GM03348 (cell line): ENCODE measurements at places on chromosomes 2 and 18.
A peak's percentile ranks its signal among the peaks of the same experiment; 100 is the strongest.

GRCh38 chr2:235623111-235623510 lies 129.3 kb downstream of the AGAP1 start:
- DNase-seq = no peak

- DNase-seq = no peak
These were observed 117.5 kb downstream of the CD226 start for GRCh38 chr18:69830189-69830588.

DNA sequence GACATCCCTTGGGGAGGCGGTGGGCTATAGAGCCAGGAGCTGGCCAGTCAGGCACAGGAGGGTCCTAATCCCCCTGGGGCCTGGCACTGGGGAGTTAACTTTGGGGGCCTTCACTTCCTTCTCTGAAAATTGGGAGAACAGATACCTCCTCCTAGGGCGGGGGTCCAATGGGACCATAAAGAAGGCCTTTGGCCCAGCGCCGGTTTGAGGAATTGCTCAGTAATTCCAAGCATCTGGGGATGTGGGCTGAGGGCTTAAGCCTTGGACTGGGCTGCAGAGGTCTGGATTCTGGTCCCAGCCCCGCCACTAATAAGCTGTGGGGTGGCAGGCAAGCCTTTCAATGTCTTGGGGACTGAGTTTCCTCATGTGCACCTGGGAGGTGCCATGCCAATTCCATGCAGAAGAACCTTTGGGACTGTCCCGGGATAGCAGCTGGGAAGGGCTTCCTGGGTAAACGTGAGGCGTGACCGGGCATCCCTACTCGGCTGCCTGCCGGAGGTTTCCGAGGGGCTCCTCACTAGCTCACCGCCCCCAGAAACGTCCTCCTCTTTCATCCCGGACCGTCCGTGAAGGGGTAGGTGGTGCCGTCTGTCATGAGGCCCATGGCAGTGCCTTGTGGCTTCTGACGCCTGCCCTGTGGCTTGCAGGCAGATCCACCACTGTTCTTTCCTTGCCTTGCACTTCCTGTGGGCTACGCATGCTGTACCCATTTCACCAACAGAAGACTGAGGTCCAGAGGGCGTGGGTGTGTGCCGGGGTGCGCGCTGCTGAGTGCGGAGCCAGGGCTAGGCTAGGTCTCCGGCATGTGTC lies 67.4 kb upstream of the HPCAL1 start:
- DNase-seq = peak; percentile 38

GRCh38 chr2:151009437-151010175 lies 252.1 kb downstream of the RBM43 start:
- no peak for DNase-seq

DNA sequence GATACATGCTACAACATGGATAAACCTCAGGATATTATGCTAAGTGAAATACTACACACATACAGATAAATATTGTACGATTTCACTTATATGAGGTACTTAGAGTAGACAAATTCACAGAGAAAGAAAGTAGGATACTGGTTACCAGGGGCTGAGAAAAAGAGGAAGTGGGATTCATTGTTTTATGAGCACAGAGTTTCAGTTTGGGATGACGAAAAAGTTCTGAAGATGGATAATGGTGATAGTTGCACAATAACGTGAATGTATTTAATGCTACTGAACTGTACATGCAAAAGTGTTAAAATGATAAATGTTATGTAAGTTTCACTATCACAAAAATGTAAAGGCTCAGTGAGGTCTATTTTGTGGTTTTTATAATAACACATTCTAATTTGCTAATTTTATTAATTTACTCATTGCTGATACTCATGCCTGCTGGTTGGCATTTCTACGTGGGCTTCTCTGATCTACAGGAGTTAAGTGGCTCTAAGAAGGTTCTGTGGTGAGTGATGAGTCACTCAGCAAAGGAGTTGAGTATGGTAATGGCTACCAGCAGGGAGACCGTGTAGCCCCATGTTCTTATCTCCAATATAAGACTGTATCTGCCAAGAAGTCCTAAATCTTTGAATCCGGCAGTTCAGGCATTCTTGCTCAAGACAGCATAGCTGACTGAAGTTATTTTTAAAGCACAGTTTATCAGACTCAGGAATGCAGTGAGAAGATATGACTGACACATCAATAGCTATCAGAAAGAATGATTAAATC lies 41.1 kb downstream of the UPP2 start:
- DNase-seq = no peak

DNA sequence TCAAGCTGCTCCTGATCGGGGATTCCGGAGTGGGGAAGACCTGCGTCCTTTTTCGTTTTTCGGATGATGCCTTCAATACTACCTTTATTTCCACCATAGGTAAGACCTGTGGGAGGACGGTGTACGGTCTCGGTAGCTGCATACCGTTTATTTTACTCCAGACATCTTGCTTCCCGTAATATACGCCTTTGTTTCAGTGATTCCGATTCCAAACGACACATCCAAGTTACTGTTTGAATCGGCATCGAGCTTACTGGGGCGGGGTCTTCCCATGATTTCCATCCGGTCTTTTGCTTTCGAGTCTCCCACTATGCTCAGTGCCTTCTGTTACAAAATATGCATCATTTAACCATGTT lies 731 bp downstream of the RAB10 start:
- DNase-seq = no peak

GRCh38 chr18:76567835-76568445 lies 72.9 kb upstream of the ZNF516 start:
- no peak for DNase-seq

GRCh38 chr2:85400541-85401463 lies 9.4 kb downstream of the CAPG start:
- no peak for DNase-seq

GRCh38 chr2:172119089-172119488 lies 16.4 kb upstream of the DLX2 start:
- peak; percentile 66 for DNase-seq

DNA sequence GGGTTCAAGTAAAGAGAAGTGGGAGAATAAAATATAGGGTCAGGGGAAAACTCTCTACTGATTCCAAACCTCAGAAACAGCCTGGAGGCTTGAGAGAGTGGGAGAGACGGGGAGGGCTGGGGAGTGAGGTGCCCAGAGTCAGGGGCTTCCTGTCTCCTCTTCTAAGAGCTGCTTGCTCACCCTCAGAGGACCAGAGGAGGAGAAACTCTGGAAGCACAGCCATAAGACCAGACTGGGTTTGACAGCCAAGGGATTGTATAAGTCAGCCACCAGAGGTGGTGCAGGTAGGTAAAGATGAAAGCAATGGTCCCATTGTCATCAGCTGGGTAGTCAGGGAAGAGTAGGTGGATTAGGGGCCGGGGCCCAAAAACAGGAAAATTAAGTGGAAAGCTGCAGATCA lies 259.4 kb downstream of the TNS1 start:
- no peak for DNase-seq

GRCh38 chr2:131037398-131038257 lies 55.6 kb downstream of the FAM168B start:
- no peak for DNase-seq

GRCh38 chr18:45254709-45255082 lies 360.6 kb upstream of the SLC14A2 start:
- DNase-seq = peak; percentile 86

GRCh38 chr2:120261387-120262006 lies 8.8 kb downstream of the RALB start:
- DNase-seq = no peak

- DNase-seq = peak; percentile 84
These were observed 197.9 kb downstream of the NEDD4L start for GRCh38 chr18:58241877-58242276.

GRCh38 chr2:197368412-197368811 lies 57.8 kb upstream of the ANKRD44 start:
- no peak for DNase-seq

- no peak for DNase-seq
These were observed 6.6 kb downstream of the IL1RN start for GRCh38 chr2:113133704-113134598.

- DNase-seq = no peak
These were observed 273.2 kb downstream of the ARHGAP15 start for GRCh38 chr2:143402451-143402850.

- peak; percentile 41 for DNase-seq
These were observed 98.5 kb upstream of the CD226 start for GRCh38 chr18:70046207-70046606.

GRCh38 chr2:43225093-43225787 lies 1.2 kb downstream of the ZFP36L2 start:
- peak; percentile 40 for DNase-seq

DNA sequence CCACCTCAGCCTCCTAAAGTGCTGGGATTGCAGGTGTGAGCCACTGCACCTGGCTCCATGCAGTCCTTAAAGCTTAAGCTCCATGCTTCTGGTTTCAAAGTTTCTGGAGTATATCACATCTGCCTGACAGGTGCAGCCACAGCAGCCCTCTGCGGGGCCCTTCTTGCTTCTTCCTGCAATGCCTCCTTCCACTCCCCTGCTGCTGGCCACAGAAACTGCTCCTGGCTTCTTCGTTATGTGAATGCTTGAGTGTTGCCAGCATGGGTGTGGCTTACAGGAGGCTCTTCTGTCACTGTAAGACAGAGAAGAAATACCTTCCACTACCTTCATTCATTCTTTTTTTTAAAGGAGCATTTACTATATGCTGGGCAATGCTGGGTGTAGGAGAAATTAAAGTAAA lies 10.1 kb upstream of the CCBE1 start:
- no peak for DNase-seq

DNA sequence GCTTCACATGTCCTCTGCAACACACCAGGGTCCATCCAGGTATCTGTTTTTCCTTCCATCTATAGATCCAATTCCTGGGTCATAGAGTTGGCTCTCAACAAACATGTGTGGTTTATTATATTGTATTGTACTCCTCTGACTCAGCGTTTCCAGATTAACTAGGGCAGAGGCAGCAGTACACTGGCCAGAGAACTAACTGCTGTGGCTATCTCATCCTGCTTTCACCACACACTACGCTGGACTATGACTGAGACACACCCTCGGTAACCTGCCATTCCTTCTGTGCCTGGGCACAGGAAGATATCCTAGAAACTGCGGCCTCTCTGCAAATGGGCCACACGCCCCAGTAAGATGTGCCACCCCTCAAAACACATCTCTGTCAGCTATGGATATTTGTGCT lies 159.8 kb upstream of the STK17B start:
- peak; percentile 65 for DNase-seq
